ENCODE measurements at places on chromosomes 6 and 20. TPM values are rescaled to one million over a fixed set of nuclear protein-coding genes. Genes with fewer than 3 reads are reported as not detected.

- DNase-seq = no peak
These were observed 22.4 kb downstream of the OR2B2 start for GRCh38 chr6:27889628-27890444.

DNA sequence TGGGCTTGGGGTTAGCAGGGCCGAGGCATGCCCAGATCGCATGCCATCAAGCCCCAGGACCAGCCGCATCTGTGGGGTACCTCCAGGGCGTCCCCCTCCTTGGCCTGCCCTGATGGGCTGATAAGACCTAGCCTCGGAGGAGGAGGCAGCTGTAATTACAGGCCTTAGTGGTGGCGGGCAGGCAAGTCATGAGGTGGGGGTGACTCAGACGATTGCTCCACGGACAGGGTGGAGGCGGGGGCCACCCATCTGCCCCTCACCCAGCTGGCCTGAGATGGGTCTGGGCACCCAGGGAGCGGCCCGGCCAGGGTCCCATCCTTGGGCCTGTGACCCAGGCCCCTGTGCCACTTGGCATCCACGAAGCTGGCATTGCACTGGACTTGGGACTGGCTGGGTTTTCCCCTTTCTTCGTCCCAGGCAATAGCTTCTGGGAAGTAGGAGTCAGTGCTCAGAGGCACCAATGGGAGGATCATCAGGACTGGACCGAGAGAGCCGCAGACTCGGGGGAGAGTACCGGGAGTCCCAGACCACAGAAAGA lies 57.5 kb downstream of the CEBPB start:
- DNase-seq = no peak

DNA sequence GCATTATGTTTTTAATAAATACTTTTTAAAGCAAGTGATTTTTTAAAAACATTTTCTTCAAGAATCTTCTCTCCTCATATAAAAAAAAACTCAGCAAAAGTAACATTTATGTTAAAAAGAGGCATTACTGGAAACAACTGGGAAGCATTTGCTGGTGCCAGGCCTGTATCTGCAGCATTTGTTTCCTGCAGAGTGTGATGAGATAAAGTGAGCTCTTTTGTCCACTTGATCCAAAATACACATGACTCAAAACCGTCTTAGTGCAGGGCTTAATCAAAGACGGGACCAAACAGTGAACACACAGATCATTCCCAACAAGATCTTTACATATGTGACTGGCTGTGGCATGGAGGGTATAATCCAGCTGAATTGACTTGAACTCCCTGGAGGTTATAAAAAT lies 28.3 kb upstream of the RIPPLY2 start:
- DNase-seq = no peak

DNA sequence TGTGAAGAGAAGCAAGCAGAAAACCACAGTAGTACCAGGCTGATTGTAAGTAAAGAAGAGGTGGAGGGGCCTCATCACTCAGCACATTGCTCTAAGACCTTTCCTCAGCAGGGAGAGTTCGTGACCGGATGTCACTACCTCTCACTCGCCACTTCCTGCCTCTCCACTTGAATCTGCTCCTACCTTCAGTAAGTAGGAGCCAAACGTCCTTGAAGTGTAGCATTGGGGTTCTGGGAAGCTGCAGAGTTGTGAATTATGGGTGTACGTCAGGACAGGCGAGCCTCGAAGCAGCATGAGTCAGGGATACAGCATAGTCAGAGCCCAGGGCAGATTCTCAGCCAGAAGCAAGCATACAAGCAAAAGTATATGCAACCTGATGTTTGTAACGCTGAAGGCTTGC lies 224.9 kb downstream of the PHACTR1 start:
- no peak for DNase-seq

DNA sequence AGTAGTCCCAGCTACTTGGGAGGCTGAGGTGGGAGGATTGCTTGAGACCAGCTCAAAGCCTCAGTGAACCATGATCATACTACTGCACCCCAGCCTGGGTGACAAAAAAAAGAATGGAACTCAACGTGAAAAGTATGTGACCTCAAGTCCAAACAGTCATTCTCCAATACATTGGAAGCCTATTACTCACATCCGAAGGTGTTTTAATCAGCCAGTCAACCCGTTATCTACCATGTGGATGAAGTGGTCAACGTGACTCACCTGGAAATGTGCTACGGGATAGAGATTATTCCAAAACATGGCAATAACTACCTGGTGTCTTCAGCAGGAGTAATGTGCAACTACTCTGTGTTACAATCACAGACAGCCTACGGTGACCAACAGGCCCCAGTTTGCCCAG lies 85.8 kb upstream of the TOP1 start:
- no peak for DNase-seq

DNA sequence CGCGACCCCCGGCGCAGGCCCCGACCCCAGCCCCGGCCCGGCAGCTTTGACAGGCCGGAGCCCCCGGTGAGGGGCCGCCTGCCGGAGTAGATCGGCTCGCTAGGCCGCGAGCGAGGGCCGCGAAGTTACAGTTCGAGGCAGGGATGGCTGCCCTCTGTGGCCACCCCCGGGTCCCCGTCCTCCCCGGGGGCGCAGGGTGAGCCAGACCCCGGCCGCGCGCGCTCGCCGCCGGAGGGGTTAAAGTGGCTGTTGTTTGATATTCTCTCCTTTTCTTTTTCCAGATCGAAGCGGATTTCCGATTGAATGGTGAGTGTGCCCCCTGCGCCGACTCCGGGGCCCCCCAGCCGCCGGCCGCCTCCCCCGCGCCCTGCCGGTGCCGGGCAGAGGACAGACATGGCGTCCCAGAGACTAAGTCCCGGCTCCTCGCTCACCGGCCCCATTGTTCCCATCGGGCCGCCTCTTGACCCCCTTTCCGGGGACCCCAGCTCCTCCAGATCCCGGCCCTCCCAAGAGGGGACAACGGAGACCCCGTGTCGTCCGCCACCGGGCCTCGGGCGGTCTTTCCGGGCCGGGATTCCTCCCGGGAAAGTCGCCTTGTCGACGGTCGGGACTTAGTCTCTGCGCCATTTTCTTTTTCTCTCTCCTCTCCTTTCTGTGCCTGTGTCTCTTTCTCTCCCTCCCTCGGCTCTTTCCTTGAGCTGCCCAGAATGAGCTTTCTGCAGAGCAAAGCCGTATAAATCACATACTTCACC lies 704 bp downstream of the TOP1 start:
- peak; percentile 43 for DNase-seq

SYCP2 gene
- 2.2 TPM for total RNA-seq

- no peak for DNase-seq
These were observed 375.5 kb downstream of the TAF4 start for GRCh38 chr20:61690150-61690549.

- peak; percentile 15 for DNase-seq
These were observed 24.8 kb downstream of the COL20A1 start for GRCh38 chr20:63317601-63318291.

DNA sequence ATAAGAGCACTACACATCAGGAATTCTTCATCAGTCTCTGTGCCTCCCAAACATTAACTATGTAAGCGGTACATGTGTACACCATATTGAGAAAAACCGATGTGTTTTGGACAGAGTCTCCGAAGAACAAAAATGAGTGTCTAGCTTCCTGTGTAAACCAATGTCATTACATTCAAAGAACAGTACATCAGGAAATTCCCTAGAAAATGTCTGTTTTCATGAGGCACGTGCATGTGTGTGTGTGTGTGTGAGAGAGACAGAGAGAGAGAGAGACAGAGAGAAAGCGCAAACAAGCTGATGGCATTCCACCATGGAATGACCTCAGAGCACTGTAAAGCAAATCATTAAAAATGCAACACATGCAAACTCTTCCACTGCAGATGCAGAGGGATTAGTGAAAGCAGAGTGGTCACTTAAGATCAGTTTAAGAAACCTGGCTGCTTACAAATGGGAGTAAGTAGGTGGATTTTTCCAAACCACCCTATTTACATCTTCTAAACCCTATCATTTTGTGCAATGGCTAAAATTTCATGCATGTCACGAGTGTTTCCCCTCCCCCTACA lies 133.9 kb downstream of the HIVEP2 start:
- no peak for DNase-seq
